DND-41 (cell line): ENCODE measurements at places on chromosomes 12 and 14.
A peak's percentile ranks its signal among the peaks of the same experiment; 100 is the strongest.

DNA sequence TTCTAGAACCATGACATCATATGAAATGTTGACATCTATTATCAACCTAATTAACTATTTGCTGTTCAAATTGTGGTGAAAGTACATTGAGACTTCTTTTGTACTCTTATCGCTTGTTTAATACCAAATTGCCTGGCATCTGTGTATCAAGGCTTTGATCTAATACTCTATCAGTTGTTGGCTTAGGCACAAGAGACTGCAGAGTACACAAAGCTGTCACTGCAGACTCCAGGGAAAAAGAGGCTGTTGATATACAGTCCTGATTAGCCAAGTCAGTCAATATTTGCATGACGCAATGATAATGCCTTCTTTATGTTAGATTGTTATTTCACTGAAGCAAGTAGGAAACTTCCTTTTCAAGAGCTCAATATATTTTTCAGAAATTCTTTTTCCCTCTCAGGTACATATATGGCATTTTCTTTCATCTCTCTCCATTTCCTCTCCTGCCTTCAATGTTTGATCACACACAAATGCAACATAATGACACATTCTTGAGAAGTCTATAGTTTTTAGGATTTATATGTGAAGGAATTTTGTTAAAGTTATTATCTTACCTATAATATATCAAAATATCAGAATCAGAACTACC is 32.3 kb upstream of the PTCSC3 start:
- DNase-seq, result no peak

GRCh38 chr12:63302941-63303536 is 152.0 kb upstream of the AVPR1A start:
- DNase-seq, result no peak

DNA sequence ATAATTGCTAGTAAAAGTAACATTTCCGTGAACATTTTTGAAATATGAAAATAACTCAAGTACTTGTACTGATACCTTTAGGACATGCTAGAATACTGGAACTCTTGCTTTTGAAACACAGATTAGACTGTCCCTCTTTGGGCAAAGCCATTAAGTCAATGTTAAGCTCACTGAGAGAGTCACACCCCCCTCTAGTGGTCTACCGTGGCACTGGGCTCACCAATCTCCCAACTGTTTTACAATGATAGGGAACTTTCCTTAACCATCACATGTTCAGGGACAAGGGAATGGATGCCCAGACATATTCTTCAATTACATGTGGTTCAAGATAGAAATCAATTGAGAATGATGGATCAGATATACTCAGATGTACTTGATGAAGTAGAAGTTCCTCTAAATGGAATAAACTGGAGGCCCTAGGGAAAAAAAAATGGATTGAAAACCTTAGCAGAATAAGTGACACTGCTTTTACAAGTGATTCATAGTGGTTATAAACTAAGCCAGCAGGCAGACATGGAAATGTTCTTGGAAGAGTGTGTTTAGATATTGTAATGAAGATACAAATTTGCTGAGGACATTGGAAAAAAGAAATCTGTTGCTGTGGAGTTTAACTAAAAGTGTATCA is 17.8 kb downstream of the NANOG start:
- peak; percentile 63 for DNase-seq

DNA sequence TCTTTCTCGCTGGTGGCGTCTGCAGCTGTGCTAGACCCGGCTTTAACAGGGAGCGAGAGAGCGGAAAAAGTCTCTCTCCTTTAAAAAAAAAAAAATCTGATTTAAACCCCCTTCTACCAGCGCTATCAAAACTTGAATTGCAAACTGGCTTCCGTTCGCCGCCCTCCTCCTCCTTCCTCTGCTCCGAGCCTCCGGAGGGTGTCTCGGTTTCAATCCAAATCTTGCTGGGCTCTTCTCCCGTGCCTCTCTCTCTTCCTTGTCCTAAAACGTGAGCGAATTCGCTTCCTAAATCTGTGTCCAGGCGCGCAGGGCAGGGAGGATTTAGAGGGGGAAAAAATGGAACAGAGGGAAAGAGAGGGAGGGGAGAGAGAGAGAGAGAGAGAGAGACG is 272 bp downstream of the TBX3 start:
- no peak for DNase-seq

DNA sequence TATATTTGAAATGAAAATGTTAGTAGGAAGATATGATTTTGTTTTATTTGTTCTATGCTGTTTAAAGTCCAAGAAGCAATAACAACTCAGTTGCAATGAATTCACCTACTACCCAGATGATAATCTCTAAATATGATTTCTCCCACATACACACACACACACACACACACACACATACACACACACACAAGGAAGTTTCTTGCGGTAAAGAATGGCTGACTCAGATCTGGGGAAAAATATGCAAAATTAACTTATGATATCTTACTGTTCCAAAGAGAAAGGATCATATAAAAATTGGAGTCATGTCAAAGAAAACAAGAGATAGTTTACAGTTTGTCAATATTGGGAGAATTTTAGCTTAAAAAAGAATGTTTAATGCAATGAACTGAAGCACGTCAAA is 456.7 kb downstream of the SLC16A7 start:
- DNase-seq, result no peak

GRCh38 chr14:56310643-56311042 is 192.4 kb downstream of the PELI2 start:
- no peak for DNase-seq

DNA sequence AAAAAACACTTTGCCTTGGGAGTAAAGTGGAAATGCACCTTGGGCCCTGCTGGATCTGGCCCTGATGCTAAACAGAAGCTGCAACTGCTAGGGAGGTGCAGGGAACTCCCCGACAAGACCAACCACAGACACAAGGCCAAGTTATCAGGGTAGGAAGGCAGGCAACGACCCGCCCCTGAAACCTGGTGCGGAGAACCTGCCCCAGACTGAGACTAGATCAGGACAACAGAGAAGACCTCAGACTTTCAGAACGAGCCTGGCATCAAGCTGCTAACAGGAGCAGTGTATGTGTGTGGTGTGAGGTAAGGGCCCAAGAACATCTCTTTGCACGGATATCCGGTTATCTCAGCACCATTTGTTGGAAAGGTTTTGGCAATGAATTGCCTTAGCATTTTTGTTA is 233.7 kb upstream of the RTL1 start:
- DNase-seq, result no peak
